Hematopoietic multipotent progenitor cell (in vitro differentiated cells): ENCODE measurements at places on chromosomes 7 and 10. TPM values are rescaled to one million over a fixed set of nuclear protein-coding genes. Genes with fewer than 3 reads are reported as not detected.

C10orf105 gene
- total RNA-seq = 0.81 TPM

MALRD1 gene
- total RNA-seq = 35.5 TPM

SLC39A12 gene
- total RNA-seq = not detected

CACNA2D1 gene
- under 0.01 TPM for total RNA-seq

PPP1R9A gene
- 4.0 TPM for total RNA-seq

ITIH5 gene
- under 0.01 TPM for total RNA-seq

IL6 gene
- total RNA-seq = under 0.01 TPM

CFAP58 gene
- total RNA-seq = under 0.01 TPM

BAMBI gene
- total RNA-seq = 0.27 TPM

GRCh38 chr7:51965454-51965853, 648.8 kb upstream of the COBL start:
- DNase-seq = no peak

- DNase-seq = no peak
Observed at GRCh38 chr10:93206652-93207051, 133.0 kb downstream of the CYP26A1 start.

GRCh38 chr10:69835233-69835632, 33.5 kb downstream of the COL13A1 start:
- no peak for DNase-seq

GRCh38 chr7:130242198-130243014, 24.3 kb upstream of the CPA2 start:
- peak; percentile 64 for DNase-seq

DNA sequence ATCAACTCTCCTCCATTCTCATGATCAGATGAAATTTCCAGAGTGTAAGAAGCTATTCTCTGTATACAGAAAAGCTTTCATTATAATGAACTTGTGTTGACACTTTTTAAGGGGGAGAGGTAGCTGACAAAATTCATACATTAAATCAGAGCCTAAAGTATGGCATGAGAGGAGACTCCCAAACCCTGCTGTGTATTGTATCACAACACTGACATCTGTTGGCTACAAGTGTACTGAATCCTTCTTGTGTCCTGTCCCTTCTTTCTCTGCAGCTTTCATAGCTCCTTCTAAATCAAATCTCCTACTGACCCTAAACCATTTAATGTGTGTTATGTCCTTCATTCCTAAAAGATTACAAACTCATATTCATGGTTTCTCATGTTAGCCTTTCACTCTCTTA, 70.9 kb downstream of the GCC1 start:
- DNase-seq = peak; percentile 60

DNA sequence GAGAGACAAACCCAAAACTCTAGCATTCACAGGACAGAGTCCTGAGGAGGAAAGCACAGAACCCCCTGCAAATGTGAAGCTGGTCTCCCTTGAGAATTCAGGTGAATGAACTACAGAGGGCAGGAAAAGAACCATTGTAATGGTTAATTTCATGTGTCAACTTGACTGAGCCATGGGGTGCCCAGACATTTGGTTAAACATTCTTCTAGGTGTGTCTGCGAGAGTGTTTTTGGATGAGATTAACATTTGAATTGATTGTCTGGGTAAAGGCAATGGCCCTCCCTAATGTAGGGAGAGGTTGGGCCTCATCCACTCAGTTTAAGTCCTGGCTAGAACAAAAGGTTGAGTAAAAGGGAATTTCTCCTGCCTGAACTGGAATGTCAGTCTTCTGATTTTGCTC, 15.7 kb upstream of the CDK1 start:
- no peak for DNase-seq

DNA sequence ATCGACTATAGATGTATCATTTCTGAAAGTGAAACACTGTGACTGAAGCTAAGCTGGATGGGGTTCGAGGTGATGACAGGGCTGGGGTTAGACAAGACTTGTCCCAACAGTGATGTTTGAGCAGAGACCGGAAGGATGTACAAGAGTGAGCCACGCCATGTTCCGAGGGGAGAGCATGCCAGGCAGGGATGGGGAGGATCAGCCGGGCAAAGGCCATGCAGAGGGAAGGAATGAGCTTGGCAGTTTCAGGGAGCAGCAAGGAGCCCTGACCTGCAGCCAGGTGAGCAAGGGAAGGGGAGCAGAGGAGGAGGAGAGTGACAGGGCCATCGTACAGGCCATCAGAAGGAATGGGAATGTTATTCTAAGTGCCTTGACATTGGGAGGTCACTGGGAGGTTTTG, 114.9 kb upstream of the GPR26 start:
- DNase-seq = no peak

DNA sequence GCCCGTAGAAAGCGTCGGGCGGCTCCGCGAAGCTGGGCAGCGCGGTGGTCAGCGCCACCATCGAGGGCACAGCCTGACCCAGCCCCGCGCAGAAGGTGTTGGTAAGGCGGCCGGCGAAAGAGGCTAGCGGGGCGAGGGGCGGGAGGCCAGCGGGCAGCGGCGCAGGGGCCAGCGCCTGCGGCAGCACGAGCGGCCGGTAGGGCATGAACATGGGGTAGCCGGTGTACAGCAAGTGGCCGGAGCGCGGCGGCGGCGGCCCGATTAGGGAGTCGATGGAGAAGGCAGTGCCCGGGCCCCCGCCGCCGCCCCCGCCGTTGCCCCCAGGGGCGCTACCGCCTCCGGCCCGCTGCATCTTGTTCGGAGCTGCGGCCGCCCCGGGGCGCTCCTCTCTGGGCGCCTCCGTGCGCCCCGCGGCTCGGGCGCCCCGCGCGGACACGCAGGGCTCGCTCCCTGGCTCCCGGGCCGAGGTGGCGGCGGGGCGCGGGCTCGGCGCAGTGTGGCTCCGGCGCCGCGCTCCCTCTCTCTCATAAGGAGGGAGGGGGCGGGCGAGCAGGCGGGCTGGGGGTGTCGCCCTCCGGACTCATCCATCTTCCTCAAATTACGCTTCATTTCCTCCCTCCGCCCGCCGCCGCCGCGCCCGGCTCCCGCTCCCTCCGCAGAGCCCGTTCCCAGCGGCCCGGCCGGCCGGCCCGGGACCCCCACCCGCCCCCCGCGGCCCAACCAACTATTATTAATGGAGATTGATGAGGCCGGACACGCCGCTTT, at the start of gene GBX1:
GBX1 (minus strand) TSS at position 498 of the 765 bp plus-strand sequence; CDS start at position 352, 146 bp downstream.
- peak; percentile 32 for DNase-seq
